ENCODE measurements at places on chromosomes 1 and 21.

DNA sequence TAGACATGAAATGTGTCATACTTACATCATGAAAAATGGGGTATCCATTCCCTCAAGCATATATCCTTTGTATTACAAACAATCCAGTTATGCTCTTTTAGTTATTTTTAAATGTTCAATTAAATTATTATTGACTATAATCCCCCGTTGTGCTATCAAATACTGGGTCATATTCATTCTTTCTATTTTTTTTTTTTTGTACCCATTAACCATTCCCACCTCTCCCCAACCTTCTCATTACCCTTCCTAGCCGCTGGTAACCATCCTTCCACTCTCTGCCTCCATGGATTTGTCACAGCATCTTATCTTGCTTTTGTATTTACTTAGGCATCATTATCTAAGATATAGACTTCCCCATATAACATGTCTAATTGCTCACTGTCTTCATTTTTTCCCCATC is 15.8 kb downstream of the ATG4C start:
- no peak for DNase-seq

- DNase-seq, result no peak
Observed at GRCh38 chr1:56591909-56592308, 12.5 kb upstream of the PLPP3 start.

GRCh38 chr1:9186082-9186859 is 48.3 kb upstream of the H6PD start:
- DNase-seq, result no peak

GRCh38 chr21:45404730-45405270 is at the start of gene COL18A1:
Gene COL18A1, plus strand, starts transcription at chr21:45405165. Its CDS starts 66 bp downstream, at chr21:45405231.
- DNase-seq, result no peak

DNA sequence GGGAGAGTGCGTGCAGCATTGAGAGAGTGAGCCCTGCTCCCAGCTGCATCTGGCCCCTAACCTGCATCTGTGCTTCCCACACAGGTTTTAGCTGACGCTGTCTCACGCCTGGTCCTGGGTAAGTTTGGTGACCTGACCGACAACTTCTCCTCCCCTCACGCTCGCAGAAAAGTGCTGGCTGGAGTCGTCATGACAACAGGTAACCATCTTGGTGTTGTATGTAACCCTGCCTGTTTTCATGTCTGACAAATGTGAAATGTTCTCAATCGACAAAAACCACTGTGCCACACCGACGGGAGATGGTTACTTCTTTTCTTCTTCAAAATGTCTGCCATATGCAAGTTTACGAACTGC is 105.8 kb downstream of the ADARB1 start:
- DNase-seq, result no peak

GRCh38 chr1:203519053-203519840 is 25.3 kb downstream of the OPTC start:
- DNase-seq, result no peak

DNA sequence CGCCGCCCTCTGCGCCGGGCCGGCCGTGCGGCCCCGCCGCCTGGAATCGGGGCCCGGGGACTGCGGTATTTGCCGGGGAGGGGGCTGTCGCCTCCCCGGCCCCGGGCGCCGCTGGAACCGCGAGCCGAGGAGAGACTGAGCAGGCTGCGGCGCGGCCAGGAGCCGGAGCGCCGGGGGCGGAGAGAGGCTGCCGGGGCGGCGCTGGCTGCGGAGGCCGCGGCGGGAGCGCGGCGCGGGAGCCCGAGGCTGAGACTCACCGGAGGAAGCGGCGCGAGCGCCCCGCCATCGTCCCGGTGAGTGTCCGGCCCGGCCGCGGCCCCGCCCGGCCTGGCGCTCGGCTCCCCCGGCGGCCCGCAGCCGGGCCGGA is 746 bp downstream of the DYRK1A start:
- DNase-seq, result no peak

DNA sequence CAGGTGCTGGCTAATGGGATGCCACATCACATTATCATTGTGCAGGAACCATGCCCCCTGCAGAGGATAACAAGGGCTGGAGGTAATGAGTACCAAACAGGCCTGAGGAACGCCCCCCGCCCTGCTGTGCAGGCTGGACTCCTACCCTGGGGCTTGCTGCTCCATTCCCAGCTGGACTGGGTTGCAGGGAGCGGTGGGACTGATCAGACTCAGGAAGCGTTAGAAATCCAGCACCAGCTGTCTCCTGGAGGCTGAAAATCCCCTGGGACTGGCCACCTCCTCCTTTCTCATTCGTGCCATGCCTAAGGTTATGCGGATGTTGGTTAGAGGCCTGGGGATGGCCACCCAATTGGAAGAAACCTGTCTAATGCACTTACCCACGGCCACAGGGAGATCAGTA is 36.9 kb upstream of the POU3F1 start:
- no peak for DNase-seq

DNA sequence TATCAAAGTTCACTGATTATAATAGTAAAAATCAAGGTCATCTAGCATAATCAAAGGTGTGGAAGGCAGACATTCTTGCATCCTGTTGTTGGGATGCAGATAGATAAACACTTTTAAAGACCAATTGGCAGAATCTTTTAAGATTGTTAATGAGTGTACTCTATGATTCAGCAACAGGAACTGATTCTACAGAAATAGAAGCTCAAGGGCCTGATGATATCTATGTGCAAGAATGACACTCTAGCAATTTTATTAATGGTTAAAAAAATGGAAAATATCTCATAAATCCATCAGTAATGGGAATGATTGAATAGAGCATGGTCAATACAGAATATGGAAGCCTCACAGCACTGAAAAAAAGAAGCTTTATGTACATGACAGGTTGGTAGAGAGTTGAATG is 2.2 kb upstream of the ATP1A4 start:
- DNase-seq, result no peak

DNA sequence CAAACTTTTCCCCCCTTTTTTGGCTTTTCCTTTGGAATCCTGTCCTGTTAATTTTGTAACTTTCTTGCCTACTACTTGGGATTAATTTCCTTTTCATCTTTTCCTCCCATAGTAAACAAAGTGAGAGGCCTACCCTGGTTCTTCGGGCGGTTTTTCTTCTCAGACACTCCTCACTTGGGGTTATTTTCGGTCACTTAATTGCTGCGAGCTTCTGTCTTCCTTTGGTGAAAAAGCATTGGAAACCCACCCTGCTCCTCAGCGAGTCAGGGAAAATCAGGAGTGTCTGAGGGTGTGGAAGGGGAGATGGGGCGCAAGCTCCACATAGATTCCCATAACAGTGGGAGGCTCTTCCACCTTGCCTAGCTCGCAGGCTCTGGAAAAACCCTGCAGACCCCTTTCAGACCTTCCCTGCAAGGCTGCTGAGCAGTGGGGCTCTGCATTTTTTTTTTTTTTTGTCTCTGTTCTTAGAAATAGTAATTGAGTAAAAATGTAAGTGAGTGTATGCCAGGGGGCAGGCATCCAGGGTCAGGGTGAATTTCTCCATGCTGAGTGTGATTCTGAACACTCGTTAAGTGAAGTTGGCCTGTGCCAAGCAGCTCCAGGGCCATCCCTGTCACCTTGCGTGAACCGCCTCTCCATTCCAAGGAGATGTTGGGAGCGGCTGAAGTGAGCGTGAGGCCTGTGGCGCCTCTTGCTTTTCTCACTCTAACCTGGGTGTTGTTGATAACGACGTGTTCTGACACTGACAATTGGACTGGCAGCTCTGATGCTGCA is 20.3 kb downstream of the TGFB2 start:
- no peak for DNase-seq

DNA sequence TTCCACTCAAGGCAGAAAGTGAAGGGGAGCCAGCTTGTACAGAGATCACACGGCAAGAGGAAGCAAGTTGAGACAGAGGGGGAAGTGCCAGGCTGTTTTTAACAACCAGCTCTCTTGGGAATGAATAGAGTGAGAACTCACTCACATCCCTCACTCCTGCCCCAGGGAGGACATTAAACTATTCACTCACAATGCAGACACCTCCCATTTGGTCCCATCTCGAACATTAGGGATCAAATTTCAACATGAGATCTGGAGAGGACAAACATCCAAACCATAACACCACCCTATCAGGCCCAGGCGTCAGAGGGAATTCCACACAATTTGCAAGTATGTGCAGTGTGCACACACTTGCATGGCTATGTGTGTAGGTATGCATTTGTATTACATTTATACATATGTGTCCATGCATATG is 62.7 kb downstream of the DMAP1 start:
- no peak for DNase-seq

GRCh38 chr1:153957744-153958110 is 685 bp downstream of the CRTC2 start:
- DNase-seq, result peak; percentile 61

DNA sequence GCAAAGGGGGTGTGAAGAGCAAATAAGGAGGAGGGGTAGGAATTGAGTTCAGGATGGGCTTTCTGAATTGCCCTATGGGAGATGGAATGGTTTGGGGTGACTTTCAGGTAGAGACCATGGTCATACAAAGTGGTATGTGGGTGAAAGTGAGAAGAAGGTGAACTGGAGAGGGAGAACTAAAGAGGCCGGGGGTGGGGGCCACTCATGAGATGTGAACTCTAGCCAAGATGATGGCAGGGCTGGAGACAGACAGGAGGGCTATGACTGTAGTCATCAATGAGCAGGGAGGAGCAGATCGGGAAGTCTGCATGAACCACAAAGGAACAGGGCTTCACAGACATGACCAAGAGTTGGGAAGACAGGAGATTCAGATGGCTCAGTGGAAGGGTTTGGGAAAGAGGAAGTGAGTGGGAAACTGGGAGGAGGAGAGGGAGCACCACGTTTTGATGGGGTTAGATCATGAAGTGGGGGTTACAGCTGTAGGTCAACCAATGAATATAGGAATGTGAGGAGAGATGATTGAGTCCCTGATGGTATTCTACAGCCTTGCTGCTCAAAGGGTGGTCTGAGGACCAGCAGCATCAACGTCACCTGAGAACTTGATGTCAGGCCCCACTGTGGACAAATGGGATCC is 20.7 kb upstream of the LRRC8D start:
- DNase-seq, result no peak

GRCh38 chr1:58981392-58981791 is 197.5 kb upstream of the JUN start:
- DNase-seq, result no peak

- DNase-seq, result no peak
Observed at GRCh38 chr1:161226320-161226711, 456 bp downstream of the TOMM40L start.

DNA sequence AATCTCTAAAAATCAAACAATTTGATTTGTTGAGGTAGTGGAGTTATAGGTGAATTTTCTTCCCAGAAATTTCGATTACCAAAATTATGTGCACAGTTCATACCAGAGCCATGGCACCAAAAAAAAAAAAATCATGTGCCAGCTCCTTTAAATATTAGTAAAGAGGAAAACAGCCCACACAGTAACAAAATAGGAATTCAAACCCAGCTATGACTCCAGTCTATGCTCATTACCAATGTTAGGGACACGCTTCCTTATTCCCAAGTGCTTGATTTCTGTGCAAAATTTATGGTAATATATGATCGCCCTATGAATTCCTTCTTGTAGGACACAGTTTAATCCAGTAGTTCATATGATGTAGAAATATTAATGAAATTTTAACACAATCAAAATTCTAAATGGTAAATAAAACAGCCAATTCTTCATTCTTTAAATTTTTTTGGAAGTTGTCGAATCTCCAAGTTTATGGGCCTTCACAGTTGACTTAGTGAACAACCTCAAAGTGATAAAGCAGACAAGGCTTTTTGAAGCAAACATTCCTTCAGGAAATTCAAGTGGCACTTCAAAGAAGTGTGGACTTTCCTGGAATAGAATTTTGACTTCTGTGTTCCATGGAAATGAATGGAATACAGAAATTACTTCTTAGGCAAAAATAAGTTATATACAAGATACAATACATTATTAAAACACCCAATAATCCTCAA is 1.9 kb downstream of the TOR1AIP2 start:
- DNase-seq, result no peak

GRCh38 chr1:31483012-31483946 is 70.3 kb downstream of the SERINC2 start:
- DNase-seq, result peak; percentile 99

DNA sequence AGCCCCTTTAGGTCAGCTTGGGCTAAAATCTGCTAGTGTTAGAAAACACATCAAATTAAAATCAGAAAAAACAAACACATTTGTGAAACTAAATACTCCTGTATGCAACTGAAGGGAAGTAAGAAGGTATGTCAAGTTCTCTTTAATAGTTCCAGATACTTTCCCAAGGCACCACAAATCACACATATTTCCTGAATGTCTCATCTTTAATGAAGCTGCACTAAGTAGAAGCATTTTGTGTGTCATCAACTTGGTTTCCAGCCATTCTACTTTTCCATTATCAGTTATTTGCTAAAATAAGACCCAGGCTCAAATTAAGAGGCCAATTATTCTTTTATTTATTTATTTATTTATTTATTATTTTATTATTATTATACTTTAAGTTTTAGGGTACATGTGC is 34.7 kb downstream of the CRB1 start:
- DNase-seq, result no peak

DNA sequence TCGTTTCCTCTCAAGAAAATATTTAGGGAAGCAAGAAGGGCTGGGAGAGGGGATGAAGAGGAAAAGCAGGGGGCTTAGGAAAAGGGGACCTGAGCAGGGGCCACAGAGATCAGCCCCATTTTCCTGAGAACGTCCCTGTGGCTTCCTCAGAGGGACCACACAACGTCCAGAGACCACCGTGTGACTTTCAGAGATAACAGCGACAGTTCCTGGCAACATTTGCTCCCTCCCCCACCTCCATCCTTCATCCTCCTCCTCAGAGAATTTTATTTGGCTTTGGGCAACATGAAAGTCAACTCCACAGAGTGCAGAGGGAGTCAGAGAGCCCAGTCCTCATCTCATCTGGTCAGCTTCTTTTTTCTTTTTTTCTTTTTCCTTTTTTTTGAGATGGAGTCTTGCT is 50.9 kb downstream of the RUNX1 start:
- no peak for DNase-seq

GRCh38 chr1:245395680-245396079 is 240.9 kb downstream of the KIF26B start:
- no peak for DNase-seq

- no peak for DNase-seq
Observed at GRCh38 chr21:34593954-34594531, 20.9 kb downstream of the RCAN1 start.

DNA sequence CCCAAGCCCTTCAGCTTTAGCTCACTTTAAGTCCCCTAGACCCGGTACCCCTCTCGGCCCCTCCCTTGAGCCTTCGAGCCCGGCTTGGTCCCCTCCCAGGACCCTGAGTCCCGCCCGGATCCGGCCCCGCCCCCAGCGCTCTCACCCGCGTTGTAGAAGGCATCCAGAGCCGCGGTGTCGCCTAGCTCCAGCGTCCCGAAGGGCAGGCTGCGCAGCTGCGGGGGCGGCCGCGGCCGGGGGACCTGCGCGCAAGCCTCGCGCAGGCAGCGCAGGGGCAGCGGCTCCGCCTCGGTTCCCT is 699 bp downstream of the MAP3K6 start:
- DNase-seq, result peak; percentile 84

DNA sequence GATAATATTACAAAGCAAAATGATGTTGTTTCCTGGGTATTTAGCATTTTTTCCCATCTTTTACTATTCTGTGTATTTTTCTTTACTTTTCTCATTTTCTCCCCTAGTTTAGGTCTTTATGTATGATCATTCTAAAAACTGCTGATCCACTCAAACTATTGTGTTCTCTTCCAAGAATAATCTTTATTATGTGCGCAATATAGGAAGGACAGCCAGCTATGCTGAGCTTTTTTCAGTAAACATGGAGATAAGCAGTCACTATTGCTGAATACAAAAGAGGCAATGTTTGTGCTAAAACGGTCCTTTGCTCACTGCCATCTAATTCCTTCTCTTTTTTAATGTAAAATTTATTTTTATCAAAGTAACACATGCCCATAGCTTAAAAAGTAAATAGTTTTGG is 6.7 kb upstream of the PTBP2 start:
- no peak for DNase-seq

Measured in common myeloid progenitor, CD34-positive (primary cell).